ENCODE measurements at places on chromosomes 7 and 10.

- DNase-seq: no peak
These were observed 24.7 kb downstream of the AUTS2 start for GRCh38 chr7:69622960-69623359.

DNA sequence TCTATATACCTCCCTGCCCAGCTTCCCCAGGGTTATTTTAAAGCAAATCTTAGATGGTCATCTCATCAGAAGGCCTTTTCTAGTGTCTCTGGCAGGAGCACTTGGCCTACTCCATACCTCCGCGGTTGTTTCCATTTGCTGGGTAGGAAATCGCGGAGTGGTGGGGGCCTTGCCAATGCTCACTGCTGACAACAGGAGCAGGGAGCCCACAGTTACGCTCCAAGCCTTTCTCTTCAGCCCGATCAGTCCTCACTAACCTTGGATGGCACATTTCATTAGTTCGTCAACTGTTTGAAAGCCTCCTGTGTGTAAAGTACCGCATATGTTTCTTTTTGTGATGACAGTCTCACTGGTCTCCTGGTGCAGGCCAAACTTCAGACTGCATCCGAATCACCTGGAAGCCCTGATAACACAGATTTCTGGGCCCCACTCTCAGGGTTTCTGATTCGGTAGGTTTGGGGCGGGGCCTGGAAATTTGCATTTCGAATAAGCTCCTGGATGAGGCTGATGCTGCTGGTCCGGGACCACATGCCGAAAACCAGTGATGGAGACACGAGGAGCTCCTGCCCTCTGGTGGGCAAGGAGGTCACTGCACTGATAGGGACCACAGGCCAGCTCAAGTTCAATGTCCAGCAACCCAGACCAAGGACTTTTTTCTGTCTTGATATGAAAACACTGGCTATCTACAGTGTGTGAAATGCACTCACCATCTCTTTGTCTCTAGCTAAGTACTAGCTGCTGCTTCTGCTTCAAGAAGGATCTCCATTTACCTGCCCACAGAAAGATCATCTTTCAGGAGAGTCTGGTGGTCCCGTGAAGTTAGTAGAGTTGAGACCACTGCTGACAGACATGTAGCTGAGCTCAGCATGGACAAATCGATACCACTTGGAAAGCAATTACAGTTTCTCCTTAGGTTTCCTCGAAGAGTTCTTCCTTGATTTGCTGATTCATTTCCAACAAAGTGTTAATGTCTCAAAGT, 14.0 kb downstream of the LRGUK start:
- peak; percentile 47 for DNase-seq

- DNase-seq: no peak
These were observed 47.8 kb downstream of the IKZF1 start for GRCh38 chr7:50352282-50352681.

DNA sequence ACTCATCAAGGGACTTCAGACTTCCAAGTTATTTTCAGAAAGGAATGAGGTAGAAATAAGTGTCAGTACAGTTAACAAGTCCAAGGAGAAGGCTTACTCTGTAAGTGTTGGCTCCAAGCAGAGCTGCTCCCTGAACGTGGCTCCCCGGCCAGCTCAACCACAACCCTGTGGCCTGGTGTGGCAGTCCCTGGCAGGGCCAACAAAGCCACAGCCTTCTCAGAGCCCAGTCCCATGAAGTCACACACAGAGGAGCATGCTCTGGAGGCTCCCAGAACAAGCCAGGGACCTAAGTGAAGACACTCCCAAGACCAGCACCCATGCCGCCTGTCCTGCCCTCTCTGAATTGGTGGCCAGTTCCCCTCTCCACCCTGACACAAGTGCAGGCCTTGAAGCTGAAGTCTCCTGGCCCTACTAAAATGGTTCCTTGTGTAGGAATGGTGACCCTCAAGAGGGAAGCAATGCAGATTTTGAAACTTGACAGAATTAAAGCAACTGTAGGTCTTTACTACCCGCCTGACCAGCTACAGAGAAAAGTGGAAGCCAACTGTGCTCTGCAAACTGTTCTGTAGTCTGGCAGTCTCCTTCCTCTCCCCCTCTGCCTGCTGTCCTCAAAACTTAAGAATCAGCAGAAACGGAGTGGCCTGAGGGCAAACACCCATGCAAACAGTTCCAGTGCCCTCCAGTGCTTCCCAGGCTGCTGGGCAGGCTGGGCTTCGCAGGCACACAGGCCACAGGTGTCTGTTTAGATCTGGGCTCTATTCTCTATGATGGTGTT, 51.1 kb downstream of the NOD1 start:
- DNase-seq: no peak

DNA sequence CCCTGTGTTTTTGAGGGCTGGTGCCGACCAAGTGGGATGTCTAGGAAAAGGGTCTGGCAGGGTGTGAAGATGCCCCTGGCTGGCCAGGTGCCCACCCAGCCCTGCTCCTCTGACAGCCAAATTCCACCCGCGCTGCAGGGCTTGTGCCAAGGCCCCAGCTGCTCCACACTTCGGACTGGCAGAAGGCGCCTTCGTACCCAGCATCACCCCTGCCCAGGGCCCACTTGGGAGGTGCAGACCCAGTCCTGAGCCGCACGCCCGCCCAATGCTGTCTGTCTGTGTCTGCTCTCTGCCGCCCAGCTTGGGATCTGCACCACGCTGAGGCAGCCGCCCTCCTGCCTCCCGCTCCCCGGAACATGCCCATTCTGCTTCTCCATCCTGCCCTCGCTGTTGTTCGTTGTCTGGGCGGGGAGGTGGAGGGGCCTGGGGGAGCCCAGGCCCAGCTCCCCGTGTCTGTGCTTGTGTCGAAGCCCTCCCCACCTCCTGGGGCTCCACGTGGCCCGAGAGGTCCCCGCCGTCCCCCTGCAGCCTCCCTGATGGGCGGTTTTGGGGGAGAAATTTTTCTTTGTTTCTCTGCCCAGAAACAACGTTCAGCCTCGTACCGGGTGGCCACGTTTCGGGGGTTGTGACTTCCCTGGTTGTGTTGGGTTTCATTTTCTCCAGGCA, 36.9 kb upstream of the PPIF start:
- no peak for DNase-seq

DNA sequence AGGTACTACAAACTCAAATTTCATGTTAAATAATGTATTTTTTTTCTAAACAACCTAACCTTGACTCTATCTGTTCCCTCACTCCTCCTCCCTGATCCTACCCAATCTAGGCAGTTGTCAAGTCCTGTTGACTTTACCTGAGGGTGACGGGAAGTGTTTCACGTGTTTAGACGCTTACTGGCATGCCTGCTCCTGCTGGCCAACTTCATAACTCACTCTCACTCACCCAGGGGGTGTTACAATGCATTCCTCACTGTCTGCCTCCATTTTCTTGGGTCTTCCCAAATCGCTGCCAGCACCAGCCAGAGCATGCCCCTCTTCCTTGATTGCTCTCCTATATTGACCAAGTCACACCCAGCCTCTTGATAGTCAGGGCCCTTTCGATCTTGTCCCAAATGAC, 28.3 kb downstream of the CRCP start:
- no peak for DNase-seq

DNA sequence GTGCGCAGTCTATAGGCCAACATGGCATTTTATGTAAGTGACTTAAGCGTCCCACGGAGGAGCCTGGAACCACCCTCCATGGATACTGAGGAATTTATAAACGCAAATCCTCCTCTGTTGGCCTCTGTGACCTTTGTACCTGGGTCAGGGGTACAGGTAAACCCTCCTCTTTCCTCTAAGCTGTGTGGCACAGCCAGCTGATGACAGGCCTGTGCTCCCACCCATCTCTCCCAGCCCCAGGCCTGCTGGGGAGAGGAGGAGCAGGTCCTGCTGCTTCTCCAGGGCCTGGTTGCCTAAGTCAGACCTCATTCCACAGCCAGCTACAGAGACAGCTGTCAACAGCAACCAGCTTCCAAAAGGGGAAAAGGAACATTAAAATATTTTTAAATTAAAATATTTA, 5.0 kb downstream of the AVPI1 start:
- no peak for DNase-seq

DNA sequence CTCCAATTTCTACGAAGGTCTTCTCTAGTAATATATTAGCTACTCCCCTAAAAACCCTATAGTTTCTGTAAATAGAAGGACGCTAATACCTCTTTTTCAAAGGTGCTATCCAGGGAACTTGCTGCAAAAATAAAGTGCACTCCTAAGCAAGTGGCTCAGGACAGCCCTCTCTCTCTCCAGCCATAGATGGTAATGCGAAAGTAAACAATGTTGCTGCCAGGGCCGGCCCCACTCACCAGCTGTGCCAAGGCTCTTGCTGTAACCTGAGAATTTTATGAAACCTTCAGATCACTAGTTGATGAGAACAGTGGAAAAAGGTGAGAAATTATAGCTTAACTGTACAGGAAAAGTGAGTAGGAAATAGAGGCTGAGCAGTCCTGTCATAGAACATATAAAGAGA, 10.9 kb upstream of the TAS2R39 start:
- no peak for DNase-seq

GRCh38 chr7:41608447-41608846, 94.4 kb downstream of the INHBA start:
- DNase-seq: no peak

DNA sequence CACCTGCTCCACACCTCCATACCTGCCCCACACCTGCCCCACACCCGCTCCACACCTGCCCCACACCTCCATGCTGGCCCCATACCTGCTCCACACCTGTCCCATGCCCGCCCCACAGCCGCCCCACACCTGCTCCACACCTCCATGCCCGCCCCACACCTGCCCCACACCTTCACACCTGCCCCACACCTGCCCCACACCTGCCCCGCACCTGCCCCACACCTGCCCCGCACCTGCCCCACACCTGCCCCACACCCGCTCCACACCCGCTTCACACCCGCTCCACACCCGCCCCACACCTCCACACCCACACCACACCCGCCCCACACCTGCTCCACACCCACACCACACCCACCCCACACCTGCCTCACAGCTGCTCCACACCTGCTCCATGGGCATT, 53.0 kb downstream of the PARP12 start:
- no peak for DNase-seq

- no peak for DNase-seq
These were observed 57.3 kb upstream of the CAPZA2 start for GRCh38 chr7:116805100-116805544.

DNA sequence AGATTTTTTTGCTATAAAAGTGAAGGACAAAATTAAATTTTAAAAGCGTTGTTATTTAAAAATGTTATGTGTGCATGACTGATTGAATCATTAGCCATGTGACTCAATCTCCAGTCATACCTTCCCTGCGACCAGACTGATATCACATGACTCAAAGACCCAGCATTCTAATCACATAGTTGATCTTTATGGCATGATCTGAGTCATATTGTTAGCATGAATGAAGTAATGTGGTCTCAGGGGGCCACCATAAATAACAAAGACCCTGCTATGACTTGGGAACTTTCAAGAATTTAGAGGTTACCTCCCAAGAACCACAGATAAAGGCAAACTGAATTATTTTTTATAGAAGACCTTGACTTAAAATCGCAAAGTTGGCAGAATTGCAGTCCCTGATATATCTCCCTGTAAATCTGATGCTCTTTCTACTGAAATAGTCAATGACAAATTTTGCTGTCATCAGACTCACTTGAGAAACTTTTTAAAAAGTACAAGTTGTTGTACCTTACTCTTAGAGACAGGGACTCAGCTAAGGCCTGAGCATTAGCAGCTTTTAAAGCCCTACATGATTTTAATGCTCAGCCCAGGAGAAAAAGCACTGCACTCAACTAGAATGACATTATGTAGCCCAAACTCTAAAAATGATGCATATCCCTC, 717.3 kb downstream of the XPNPEP1 start:
- no peak for DNase-seq

DNA sequence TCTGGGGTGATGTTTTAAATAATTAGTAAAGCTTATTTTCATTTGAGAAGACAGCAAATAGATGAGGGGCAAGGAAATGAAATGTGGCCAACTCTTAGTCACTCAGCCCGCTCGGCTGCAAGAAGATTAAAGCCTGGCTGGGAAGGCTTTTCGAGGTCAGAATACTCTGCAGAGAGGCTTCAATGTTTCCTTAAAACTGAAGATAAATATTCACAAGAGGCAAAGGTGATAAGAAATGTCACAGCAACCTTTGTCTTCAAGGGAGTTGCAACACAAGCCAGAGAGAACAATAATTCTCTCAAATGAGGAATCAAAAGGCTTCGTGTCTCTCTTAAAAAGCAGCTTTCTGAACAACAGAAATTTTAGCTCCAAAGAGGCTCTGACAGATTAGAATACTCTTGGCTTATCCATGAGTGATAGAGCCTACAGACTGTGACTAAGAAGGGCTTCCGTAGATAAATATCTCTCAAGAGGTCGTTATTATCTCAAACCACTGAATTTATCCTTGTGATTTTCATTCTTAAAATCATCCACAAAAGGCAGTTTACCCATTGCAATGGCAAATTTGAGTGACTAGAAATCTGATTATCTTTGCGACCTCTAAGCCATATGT, 92.5 kb downstream of the KLF6 start:
- DNase-seq: no peak

- no peak for DNase-seq
These were observed 188.0 kb downstream of the PPP1R9A start for GRCh38 chr7:95095259-95095965.

DNA sequence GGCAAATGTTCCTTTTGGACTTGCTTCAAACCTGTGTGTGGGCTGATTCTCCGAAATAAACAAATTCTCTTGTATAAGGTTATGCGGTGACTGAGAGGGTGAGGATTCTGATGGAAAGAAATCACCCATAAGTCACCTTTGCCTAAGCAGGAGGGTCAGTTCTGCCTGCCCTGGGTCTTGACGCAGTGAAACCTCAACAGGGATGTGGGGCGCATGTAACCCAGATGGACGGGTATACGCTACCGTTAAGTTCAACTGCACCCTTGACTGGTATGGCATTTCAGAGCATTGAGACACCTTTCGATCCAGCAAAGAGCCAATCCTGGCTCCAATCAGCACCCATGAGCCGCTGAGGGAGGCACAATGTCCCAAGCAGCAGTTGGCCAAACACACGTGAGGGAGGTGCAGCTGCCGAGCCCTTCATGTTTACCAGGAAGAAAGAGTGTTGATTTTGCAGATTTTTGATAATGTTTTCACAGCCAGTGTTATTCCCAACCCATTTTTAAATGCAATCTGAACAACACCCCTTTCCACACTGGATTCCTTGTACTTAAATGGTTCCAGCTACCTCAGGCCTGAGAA, 48.1 kb downstream of the SORBS1 start:
- no peak for DNase-seq

DNA sequence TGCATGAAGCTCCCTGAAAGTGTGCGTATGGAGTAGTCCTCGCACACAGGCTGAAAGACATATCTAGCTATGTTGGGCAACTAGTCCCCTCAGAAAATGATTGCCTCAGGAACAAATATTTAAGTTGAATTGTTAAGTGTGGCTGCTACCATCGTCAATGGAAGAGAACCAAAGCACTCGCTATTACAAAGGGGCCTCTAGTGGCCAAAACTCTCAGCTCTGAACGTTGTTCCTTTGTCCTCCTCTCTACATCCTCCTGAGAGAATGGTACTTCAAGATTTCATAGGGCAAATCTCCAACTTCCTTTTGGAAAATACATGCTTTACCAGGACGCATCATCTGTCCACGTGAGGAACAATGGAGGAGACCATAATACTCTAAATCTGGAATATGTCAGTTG, 209.9 kb downstream of the NRG3 start:
- no peak for DNase-seq
